ENCODE measurements at places on chromosomes 1 and 21.

- DNase-seq = no peak
Measured at GRCh38 chr21:34305605-34306604, 57.9 kb upstream of the KCNE2 start.

GRCh38 chr1:3461934-3462275, 7.4 kb downstream of the ARHGEF16 start:
- DNase-seq = no peak

GRCh38 chr1:30232288-30232899, 491.0 kb downstream of the MATN1 start:
- no peak for DNase-seq

DNA sequence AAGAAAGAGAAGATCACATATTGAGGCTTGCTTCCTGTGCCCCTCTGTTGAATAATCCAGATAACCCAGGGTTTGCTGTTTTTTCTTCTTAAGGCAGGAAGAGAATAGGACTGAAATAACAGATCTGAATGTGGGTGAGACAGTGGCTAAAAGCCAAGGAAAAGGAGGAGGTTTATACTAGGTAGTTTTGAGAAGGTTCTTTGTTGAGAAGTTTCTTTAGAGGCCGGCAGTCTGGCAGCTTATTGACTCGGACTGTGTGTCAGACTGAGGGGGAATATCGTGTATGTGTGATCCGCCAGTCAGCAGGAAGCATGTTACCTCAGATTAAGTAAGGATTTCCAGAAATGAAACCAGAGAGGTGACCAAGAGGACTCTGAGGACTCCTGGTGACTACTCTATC, 119.8 kb downstream of the PLA2G4A start:
- no peak for DNase-seq

- DNase-seq = no peak
Measured at GRCh38 chr1:26824731-26825130, 1.8 kb upstream of the ZDHHC18 start.
